ENCODE measurements at places on chromosomes 6 and 20.
A peak's percentile ranks its signal among the peaks of the same experiment; 100 is the strongest.

- no peak for DNase-seq
These were observed 101.1 kb downstream of the TOX2 start for GRCh38 chr20:44015733-44016103.

- no peak for DNase-seq
These were observed 36.1 kb downstream of the EFCAB8 start for GRCh38 chr20:32894711-32895355.

- peak; percentile 43 for DNase-seq
These were observed 15.6 kb upstream of the MRGBP start for GRCh38 chr20:62780696-62781095.

GRCh38 chr6:112233847-112234246 is 20.5 kb downstream of the LAMA4 start:
- DNase-seq: no peak

GRCh38 chr6:45650524-45651135 is 272.9 kb upstream of the SUPT3H start:
- DNase-seq: no peak

Data from NCI-H187 treated with DMSO at 0.1 percent for 48 hours (cell line).